ENCODE measurements at places on chromosomes 12 and 14.

DNA sequence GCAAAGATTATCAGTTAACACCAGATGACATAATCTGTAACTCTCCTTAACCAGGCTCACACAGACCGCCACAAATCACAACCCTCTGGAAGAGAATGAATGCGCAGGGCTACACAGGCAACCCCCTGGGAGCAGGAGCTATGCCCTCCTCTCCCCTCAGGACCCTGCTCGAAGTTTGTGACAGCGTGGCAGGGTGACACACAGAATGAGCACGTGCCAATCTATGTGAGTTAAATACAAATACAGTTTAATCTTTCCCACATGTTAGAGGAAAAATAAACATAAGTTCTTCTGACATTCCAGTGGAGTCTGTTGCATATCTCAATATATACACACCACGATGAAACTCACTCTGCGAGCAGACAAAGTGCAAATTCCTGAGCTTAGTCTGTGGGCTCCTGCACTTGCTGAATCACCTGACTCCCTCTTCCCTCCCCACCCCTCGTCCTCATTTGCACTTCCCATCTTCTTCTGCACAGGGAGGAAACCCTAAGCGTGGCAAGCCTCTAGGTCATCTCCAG lies 37.6 kb downstream of the BCAT1 start:
- DNase-seq: no peak

- peak; percentile 37 for DNase-seq
Measured at GRCh38 chr12:100460702-100461101, 13.0 kb upstream of the NR1H4 start.

DNA sequence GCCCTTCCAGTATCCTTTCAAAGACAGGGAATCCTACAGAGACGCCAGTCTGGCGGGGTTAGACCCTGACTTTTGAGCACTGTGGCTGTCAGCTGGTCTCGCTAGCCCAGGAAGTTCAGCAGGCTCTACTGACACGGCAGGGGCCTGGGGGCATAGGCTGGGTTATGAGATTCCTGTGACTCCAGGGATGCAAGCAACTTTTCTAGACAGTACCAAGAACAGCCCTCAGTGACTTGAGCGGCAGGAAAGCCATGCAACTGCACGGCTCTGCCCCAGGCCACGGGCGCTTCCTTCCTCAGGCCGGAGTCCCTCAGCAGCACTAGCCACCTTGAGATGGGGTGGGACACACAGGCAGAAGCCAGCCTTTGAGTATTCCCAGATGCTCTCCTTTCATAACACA lies 5.1 kb upstream of the SIVA1 start:
- no peak for DNase-seq

GRCh38 chr12:76711241-76711640 lies 52.7 kb upstream of the ZDHHC17 start:
- no peak for DNase-seq

DNA sequence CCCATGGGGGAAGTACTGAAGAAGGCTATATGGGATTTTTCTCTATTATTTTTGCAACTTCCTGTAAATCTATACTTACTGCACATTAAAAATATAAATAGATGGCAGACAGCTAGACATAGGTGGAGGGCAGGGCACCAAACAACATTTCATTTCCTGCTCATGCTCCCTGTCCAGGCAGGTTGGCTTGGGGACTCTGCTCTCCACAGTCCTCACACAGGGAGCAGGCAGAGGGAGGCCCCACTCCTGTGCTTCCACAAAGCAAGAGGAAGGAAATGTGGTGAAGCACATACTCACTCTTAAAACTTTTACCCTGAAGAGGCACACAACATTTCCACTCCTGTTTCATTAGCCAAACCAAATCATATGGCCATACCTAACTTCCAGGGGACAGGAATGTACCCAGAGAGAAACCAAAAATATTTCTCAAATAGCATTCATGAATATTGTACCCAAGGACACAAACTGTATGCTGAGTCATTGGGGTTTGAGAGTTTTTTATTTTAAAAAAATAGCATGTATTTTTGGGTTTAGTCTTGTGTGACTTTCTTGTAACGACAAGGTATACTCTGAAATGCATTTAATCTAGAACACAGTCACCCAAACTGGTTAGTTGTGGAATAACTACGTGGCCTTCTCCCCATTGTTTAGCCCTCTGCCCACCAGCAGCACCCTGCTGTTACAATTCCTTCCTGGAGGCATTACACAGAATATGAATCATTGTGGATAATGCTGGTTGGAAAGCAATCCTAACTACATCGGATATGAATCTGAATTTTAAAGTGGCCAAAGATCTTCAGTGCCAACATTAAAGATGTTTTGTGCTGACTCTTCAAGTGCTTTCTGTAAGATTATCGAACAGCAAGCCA lies 40.9 kb downstream of the RTN1 start:
- no peak for DNase-seq

- DNase-seq: no peak
Measured at GRCh38 chr12:46788072-46788887, 37.5 kb downstream of the SLC38A4 start.

GRCh38 chr12:117857632-117858612 lies 110.9 kb downstream of the KSR2 start:
- peak; percentile 67 for DNase-seq

DNA sequence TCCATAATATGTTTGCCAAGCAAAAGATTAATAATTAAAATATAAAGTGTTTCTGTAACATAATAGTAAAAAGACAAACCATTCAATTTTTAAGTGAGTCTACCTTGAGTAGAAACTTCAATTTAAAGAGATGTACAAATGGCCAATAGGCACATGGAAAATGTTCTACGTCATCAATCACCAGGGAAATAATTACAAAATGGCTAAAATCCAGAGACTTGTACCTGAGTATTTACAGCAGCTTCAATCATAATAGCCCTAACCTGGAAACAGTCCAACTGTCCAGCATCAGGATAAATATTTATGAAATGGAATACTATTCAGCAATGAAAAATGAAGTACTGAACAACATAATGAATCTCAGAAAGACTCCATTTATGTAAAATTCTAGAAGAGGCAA lies 95.5 kb upstream of the FAR2 start:
- no peak for DNase-seq

DNA sequence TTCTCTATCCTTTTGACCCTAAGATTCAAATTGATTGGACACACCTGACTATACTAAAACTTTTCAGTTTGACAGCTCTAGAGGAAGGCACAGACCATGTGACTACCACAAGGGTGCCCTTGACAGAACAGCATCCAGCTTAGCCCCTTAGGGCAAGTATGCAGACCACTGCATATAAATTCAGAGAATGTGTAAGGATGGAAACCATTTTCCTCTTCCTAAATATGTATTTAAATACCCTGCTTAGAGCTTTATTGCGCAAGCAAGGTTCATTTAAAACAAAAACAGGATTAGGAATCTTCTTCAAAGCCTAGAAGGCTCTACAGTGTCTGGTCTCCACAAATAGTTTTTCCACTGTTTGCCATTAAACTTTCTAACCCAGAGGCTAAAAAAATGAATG lies 202.8 kb downstream of the MED13L start:
- no peak for DNase-seq

- DNase-seq: no peak
Measured at GRCh38 chr12:6783828-6784227, 5.5 kb upstream of the CD4 start.

- DNase-seq: no peak
Measured at GRCh38 chr14:24695265-24696241, 61.6 kb upstream of the GZMB start.

- peak; percentile 68 for DNase-seq
Measured at GRCh38 chr12:38544330-38545066, 227.9 kb downstream of the ALG10B start.

- DNase-seq: no peak
Measured at GRCh38 chr12:88889326-88890110, 309.2 kb upstream of the KITLG start.

- no peak for DNase-seq
Measured at GRCh38 chr14:99075771-99076375, 196.1 kb downstream of the BCL11B start.

- no peak for DNase-seq
Measured at GRCh38 chr12:116931665-116932064, 20.9 kb downstream of the FBXW8 start.

GRCh38 chr12:91940826-91941570 lies 204.6 kb downstream of the BTG1 start:
- DNase-seq: no peak

- no peak for DNase-seq
Measured at GRCh38 chr12:29742646-29743045, 41.1 kb downstream of the TMTC1 start.

DNA sequence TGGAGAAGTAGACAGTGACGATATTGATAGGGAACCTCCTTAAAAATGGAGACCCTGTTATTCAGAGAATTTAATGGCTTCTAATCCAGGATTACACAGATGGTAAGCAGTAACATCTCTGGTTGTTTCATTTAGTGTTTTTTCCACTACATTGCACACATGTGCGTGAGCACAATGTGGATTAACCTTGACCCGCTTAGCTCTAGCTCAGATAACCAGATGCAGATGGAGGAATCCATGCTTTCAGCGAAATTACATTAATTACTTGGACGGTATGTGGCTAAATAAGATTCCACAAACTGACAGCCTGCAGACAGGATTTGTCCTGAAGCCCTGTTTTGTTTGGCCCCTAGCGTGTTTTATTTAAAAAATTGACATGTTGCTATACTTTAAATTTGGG lies 378.4 kb downstream of the CCDC91 start:
- no peak for DNase-seq

DNA sequence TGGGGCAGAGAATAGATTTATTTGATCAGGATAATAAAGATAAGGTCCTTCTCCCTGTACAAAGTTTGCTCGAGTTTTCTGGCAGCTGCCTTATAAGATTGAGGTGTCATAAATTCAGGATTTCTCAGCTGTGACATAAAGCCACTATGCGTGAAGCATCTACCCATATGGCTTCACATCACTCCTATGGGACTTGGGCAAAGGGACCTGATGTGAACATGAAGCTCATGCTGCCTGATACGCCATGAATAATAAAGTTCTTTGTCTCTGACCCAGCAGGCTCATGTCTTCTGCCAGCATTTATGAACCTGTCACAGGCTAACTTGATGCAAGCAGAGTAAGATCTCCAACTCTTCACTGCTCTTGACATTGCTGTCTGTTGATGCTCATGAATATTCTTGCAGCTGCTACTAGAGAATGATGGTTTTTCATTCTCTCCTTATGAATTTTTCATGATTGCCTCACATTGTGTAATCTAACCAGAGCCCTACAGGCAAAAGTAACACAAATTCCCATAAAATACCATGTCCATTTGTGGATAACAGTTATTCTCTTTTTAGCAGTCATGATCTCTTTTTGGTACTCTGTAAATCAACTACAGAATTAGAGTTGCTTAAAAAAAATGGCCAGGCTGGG lies 49.0 kb upstream of the CPNE8 start:
- DNase-seq: no peak

GRCh38 chr12:95136598-95136997 lies 63.2 kb upstream of the NR2C1 start:
- DNase-seq: no peak

DNA sequence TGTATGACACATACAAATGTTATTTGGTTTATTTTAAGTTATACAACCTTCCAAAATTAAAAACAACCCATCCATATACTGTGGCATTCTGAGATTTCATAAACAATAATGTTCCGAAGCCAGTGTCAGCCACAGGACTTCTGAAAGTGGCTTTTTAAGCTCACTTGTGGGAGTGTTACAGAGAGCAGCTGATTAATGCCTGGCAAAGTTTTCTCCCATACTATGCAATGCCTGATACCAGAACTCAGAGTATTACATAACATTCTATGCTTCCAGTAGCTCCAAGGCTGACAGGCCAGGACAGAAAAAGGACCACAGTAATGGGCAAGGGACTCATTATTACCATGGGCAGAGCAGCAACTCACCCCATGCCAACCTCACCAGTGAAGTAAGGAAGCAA lies 29.3 kb downstream of the NELL2 start:
- no peak for DNase-seq

DNA sequence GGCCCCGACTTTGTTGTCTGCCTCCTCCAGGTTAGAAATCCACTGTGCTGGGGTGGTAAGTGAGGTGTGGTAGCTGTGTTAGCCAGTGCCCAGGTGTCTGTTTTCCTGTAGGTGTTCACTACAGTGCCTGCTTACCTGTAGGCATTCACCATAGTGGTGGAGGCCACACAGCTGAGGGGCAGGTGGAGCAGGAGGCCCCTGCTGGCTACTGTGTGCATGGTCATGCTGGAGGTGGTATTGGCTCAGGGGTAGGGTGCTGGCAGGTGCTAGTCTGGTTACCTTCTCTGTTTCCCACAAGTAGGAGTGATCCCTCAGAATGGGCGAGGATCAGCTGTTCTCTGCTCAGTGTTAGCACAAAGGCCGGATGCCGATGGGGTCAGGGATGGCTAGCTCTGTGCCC lies 217.3 kb downstream of the SYT10 start:
- DNase-seq: no peak

- DNase-seq: peak; percentile 86
Measured at GRCh38 chr12:116599285-116600136, 40.3 kb downstream of the MAP1LC3B2 start.
